ENCODE measurements at places on chromosomes 4 and X.

DNA sequence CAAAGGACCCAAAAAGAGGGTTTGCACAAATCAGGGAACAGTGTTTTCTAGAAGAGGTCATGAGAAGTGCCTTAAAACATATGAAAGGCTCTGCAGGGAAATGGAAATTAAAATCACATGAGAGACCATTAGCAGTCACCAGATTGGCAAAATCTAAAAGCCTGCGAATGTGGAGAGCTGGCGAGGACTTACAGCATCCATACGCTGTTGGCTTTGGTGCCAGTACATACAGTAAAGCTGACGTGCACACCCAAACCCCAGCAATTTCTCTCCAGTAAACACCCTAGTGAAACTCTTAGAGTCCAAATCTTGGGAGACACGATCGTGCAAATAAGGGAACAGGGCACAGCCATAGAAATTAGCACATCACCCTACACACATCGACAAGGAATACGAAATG is 25.4 kb upstream of the PPP2R2C start:
- no peak for DNase-seq

GRCh38 chr4:165059386-165059785 is 5.7 kb downstream of the TRIM75 start:
- DNase-seq: no peak

GRCh38 chrX:65537229-65537628 is 2.6 kb upstream of the LAS1L start:
- peak; percentile 59 for DNase-seq

- DNase-seq: no peak
Measured at GRCh38 chr4:99025506-99025905, 30.0 kb downstream of the METAP1 start.

- no peak for DNase-seq
Measured at GRCh38 chr4:95596676-95597075, 47.9 kb upstream of the UNC5C start.

- DNase-seq: no peak
Measured at GRCh38 chrX:69396916-69397315, 107.2 kb upstream of the NALF2 start.

- peak; percentile 15 for DNase-seq
Measured at GRCh38 chr4:149031399-149031798, 589.2 kb upstream of the NR3C2 start.

- no peak for DNase-seq
Measured at GRCh38 chrX:15116900-15117299, 153.0 kb downstream of the ASB9 start.

DNA sequence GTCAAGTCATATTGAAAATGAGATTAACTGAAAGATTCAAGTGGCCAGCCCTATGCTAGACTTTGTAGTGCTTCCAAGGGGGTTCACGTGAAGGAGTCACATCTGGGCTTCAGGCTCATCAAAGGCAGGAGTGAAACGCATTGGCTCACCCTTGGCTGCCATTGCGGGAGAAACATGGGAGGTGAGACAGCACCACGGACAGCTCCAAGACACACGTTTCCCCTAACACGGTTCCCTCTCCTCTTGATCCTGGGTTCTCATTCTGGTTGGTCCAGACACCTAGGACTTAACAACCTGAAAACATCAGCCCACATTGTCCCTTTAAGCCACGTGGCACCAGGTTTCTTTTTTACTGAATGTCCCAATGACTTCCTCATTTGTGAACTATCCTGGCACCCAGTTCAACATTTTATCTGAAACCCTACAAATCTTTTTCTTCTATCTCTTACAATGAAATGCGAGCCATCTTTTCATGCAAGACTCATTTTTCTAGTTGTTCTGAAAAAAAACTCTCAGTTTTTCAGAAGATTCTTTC is 279.0 kb upstream of the VCX3A start:
- no peak for DNase-seq

- DNase-seq: peak; percentile 5
Measured at GRCh38 chr4:18366892-18367291, 345.3 kb upstream of the LCORL start.

GRCh38 chr4:18227880-18228279 is 206.3 kb upstream of the LCORL start:
- DNase-seq: no peak

- no peak for DNase-seq
Measured at GRCh38 chrX:123873956-123874355, 14.1 kb downstream of the XIAP start.

DNA sequence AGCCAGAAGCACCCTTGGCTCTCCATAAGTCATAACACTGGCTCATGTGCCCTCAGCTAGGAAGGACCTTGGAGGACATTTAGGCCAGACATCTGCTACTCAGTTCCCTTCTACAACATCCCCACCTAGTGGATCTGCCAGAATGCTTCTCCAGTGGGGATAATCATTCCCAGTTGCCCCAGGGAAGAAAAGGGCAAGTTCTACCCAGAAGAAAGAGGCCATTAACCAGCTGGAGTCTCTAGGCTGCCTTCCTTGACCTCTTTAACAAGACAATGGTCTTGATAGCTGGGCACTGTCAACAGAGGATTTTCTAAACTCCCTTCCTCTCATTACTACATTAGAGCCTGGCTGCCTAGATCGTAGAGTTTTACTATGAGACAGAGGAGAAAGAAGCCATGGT is 42.0 kb downstream of the LGI2 start:
- peak; percentile 54 for DNase-seq

DNA sequence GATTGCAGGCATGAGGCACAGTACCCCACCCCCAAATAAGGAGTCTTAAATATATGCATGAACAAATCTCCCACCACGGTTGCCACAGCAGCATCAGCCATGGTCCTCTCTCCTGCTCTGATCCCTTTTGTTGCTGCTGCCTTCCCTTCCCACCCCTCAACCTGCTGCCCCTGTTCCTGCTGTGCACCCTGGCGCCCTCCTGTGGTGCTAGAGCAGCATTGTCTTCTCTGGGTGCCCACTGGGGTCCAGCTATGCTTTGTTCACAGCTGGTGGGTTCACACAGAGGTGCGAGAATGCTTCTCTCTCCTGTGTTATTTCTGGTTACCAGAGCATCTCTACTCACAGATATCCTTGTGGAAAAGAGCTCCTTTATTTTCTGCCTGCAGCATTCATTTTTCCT is 116.2 kb downstream of the GATB start:
- DNase-seq: peak; percentile 2
